ENCODE measurements at places on chromosomes 7 and 10.

DNA sequence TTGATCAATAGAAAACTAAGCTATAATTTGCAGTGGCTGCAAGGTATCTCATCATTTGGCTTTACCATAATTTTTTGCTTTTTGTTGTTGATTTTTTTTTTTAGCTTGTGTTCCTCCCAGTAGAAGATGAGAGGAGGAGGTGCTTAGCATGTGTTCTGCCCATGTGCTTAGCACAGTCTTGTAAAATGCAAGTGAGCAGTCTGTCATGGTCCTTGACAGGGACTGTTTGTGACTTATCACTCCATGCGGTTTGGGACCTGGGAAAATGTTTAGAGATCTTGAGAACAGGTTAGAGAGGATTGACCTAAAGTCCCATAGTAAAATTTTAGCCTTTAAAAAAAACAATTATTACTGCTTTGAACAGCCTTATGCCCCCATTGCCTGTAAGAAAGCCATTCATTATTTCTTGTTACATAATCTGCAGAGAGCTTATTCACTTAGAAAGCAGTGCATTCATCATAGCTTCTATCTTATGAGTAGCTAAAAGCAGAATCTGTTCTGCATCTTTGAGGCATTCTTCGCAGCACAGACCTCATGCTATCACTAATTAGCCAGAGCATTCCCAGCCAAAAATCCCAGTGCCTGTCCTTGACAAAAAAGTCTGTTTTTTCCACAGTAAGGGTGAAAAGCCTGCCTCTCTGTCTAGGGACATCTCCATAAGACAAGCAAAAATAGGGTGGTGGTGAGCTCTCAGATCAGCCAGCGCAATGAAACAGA lies 748.7 kb upstream of the GALNT17 start:
- DNase-seq: no peak

DNA sequence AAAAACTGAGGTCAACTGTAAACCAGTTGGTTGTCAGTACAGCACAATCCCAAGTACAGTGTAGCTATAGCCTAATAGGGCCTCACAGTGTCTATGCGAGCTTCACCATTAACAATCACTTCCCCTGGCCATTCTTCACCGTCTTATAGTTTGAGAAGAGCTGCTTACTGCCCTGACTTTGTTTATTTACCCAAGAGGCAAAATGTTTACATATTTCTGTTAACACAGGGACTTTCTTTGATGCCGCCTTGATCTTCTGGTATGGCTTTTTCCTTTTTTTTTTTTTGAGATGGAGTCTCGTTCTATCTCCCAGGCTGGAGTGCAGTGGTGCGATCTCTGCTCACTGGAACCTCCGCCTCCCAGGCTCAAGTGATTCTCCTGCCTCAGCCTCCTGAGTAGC lies 3.3 kb downstream of the MYOF start:
- no peak for DNase-seq

- peak; percentile 74 for DNase-seq
These were observed 59.1 kb downstream of the ZNF467 start for GRCh38 chr7:149714081-149714909.

DNA sequence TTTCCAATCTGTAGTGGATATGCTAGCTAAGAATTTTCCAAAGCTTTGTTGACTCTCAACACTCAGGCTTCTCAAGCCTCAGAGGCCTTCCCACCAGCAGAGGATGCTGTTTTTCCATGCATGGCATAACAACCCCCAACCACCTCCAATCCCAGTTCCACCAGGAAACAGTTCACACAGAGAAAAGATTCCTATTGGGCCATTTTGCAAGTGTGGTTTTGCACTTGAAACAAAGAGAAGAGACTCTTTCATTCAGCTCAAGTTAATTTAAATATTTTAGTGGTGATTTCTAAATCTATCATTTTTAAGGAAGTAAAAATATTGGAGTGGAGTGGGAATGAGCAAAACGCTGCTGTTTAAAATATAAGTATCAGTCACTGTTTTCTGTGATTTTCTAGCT lies 105.6 kb upstream of the COL1A2 start:
- DNase-seq: peak; percentile 81

DNA sequence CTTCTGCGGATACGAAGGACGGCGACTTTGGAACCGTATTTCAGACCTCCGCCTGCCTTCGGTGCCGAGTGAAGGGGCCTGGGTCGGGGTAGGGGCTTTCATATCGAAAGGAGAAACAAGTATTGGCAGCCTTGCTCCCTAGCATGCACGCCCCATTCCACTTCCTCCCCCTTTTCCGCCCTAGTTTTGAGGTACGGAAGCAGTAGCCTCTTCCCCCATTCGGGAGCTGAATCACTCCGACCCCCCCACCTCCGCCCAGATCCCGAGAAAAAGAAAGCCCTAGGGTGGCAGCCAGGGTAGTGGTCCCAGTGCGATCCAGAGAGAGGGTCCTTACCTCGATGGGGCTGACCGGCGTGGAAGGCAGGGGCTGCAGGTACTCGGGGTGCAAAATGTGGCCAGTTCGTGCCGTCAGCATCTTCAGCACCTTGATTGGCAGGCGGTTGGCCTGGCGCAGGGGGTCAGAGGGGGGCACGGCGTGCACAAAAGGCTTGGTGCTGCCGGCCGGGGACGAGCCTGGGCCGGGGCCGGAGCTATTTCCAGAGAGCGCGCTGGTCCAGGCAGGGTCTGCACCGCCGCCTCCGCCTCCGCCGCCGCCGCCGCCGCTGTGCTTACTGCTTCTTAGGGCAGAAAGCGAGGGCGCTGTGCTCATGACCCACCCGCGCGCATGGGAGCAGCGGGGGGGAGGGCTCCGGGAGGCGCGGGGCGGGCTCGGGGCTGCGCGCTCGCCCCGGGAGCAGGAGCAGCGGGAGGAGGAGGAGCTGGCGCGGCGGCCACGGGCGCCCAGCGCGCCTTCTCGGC lies 594 bp downstream of the ZNF503 start:
- DNase-seq: peak; percentile 55

- no peak for DNase-seq
These were observed 182.2 kb downstream of the WDR11 start for GRCh38 chr10:121033366-121033765.

GRCh38 chr7:152106990-152107389 lies 81.5 kb downstream of the GALNT11 start:
- DNase-seq: no peak

GRCh38 chr7:157889480-157889879 lies 552.7 kb downstream of the DNAJB6 start:
- no peak for DNase-seq

DNA sequence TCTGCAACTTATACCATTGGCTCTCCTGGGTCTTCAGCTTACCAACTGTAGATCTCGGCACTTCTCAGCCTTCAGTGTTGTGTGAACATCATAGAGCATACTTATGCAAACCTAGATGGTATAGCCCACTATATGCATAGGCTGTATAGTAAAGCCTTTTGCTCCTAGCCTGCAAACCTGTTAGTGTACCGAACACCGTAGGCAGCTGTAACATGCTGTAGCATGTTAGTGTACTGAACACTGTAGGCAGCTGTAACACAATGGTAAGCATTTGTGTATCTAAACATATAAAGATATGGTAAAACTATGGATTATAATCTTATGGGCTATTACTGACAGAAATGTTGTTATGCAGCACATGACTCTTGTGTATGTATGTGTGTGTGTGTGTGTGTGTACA lies 256.9 kb downstream of the WDR11 start:
- no peak for DNase-seq

DNA sequence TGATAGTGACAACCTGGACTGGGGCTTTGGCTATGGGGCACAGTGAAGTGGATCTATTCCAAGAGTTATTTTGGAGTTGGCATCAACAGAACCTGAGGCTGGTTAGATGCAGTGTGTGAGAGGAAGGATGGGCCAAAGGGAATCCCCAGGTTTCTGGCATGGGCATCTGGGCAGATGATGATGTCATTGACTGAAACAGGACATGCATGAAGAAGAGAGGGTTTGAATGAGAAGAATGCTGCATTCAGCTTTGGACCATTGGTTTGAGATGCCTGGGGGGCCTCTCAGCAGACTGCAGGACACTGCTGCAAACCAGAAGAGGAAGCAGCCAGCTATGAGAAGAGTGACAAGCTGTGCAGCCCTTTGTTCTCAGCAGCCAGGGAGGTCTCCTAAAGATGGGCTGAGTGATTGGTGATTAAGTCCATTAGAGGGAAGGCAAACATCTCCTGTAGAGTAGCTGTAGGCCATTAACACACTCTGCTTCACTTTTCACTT lies 23.1 kb upstream of the PIK3CG start:
- DNase-seq: no peak

DNA sequence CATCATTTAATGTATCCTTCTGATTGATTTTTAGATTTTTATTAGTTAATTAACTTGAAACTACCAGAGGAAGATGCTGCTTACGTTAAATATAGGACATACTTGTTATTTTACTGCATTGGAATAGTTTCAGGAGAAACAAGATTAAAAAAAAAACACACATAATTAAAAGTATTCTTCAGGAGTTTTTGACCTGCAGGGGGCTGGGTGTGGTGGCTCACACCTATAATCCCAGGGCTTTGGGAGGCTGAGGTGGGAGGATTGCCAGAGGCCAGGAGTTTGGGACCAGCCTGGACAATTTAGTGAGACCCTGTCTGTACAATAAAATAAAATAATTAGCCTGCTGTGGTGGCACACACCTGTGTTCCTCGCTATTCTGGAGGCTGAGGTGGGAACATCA lies 10.7 kb downstream of the CBLL1 start:
- no peak for DNase-seq

DNA sequence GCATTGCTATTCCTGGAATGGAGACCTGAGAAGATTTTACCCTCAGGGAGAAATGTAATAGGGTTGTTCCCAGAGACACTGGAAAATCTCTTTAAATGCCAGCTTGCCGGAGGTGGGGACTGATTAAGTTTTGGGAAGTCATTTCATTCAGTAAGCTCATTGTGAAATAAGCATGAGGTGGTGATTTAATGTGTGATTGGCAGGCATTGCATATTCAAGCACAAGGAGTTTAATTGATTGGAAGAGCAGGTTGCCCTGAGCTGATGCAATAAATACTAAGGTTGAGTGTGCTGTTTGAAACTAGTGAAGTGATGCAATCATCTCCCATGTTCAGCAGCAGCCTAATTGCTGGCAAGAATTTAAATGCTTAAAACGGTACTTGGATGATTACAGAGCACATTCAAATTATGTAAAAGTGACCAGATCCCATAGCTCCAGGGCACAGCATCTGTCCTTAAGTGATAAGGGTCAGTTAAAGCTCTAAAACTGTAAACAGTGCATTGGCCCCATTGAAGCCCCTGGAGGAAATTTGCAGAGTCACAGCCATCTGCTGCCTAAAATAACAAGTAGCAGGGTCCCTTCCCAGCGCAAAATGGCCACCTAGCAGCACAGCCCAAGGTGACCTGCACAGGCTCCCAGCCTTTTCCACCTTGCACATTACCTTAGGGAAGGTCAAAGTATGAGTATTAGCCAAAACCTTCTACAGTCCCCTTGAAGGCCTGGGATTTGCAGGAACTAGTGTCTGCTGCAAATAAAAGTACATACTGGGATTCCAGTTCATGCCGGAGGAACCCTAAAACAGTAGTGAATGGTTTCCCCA lies 92.1 kb downstream of the CCDC71L start:
- peak; percentile 73 for DNase-seq

- DNase-seq: peak; percentile 69
These were observed 5.6 kb downstream of the BTBD16 start for GRCh38 chr10:122276611-122277208.

Measured in HCEC 1CT (cell line).